C1 segment of cervical spinal cord (tissue), 14 donors: ENCODE measurements at places on chromosomes 5 and 9.

DNA sequence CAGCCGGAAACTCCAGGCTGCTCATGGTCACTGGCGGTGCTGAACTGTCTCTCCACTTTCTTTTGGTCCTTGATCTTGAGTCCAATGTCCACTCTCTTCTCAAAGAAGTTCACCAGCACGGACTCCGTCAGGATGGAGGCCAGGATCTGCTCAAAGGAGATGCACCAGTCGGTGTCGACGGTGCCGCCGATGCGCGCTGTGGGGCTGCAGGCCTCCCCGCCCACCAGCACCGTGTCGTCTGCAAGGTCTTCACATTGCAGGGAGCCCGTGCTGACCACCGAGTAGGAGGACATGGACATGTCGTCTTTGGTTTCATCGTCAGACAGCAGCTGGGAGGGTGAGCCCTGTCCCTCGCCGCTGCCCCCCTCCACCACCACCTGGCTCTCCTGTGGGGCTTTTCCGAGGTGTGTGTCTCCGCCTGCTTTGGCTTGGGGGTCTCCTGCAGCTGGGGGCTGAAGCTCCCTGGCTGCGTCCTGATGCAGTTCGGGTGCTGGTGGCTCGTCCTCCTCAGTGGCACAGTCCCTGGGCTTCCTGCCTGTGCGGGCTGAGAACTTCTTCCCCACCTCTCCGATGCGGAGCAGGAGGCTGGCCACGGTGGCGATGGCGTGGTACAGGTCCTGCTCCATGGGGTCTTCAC lies 5.0 kb upstream of the MRNIP start:
- DNase-seq, result no peak

GRCh38 chr5:79318935-79319614 lies 83.1 kb downstream of the JMY start:
- no peak for DNase-seq

DNA sequence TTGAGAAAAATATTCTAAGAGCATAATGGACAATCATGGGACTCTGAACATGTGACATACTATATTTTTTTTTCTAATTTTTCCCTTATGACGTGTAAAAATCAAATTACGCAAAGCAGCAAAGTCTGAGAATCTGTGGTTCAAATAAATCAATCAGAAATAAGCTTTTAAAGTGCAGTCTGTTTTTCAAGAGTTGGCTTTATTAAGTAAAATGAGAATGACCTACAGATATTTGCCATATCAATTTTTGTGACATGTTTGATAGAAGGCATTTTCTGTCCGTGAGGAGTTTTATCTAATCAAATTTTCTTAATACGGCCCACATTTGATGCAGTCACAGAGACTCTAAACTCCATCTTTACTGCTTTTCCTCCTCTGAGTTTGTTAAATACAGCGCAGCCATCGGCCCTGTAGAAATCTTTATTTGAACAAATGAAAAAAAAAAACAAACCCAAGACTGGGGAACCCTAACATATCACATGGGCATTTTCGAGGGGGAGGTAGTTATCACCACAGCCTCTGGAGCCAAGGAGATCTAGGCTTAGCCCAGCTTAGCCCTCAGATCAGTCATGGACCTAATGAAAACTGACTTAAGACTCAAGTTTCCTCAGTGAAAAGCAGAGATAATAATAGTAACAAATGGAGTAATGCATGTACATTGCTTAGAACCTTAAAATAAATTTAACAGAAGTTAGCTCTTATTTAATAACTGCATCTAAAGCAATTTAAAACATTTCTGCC lies 263.6 kb upstream of the C9orf72 start:
- DNase-seq, result no peak

DNA sequence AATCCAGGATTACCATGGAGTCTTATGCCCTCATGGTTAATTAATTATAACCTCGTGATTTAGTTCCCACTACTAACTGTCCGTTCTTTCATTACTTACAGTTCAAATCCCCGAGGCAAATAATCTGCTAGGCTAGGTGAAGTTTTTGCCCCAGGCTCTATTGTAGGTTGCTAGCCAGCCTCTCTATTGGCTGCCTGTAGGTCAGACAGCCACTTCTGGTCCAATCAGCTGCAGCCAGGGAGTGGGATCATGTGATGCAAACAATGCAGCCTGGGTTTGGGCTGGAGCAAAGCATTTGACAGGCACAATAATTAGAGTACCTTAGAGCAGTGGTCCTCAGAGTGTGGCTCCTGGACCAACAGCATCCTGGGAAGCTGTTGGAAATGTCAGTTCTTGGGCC lies 17.7 kb downstream of the TMEM252 start:
- DNase-seq, result no peak

DNA sequence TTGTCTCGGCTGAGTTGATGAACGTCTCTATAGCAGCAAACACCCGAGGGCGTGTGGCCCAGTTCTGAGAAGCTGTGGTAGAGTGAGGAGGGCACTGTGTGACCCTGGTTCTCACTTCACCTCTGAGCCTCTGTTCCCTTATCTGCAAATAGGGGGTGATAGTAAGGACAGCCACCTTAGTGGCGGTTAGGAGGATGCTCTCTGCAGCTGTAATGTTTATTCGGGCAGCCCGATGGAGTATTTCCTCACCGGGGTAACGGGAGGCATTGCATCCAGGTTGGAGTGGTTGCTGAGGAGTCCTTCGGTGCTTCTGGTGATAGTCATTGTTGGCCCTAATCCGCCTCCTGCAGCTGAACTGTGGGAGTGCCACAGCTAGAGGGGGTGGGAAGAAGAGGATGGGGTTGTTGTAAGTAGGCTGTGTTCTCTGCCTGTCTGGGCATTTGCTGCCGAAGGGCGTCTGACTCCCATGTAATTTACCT lies 13.9 kb downstream of the PRRC2B start:
- peak; percentile 48 for DNase-seq

GRCh38 chr9:132545578-132545977 lies 36.8 kb upstream of the BARHL1 start:
- DNase-seq, result no peak

DNA sequence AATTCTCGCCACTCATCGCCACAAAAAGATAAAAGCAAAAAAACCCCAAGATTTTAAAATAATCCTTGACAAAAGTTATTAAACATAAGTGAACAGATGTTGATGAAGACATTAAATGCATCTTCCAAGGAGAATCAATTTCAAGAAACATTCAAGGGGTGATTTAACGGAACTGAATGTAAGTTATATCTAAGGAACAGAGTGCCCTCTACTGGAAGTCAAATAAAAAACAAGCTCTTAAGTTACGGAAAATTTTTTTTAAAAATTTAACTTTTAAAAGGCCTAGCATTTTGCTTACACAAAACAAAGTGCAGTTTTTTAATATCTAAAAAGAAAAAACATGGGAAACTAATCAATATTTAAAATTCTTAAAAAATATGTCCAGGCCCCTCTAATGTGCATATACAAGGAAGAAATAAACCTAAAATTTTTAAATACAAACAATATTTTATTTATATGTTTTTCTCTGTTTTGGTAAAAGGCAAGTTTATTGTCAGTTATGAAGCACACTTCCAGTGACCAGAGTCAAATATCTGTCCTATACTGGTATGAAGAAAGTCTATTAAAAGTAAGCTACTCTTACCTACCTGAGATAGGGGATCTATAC lies 28.0 kb downstream of the TEX10 start:
- DNase-seq, result no peak

GRCh38 chr9:89917861-89918260 lies 313.0 kb downstream of the GADD45G start:
- no peak for DNase-seq

DNA sequence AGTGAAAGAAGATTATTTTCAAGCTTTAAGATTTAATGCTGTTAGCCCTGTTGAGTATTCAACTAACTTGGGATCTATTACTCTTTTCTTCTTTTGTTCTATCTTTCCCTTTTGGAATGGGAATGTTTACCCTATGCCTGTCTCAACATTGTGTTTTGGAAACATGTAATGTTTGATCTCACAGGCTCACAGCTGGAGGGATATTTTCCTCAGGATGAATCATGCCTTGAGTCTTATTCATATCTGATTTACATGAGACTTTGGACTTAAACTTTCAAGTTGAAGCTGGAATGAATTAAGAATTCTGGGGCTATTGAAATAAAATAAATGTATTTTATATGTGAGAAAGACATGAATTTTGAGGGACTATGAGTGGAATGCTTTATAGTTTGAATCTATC lies 607.8 kb upstream of the PTGER4 start:
- no peak for DNase-seq

DNA sequence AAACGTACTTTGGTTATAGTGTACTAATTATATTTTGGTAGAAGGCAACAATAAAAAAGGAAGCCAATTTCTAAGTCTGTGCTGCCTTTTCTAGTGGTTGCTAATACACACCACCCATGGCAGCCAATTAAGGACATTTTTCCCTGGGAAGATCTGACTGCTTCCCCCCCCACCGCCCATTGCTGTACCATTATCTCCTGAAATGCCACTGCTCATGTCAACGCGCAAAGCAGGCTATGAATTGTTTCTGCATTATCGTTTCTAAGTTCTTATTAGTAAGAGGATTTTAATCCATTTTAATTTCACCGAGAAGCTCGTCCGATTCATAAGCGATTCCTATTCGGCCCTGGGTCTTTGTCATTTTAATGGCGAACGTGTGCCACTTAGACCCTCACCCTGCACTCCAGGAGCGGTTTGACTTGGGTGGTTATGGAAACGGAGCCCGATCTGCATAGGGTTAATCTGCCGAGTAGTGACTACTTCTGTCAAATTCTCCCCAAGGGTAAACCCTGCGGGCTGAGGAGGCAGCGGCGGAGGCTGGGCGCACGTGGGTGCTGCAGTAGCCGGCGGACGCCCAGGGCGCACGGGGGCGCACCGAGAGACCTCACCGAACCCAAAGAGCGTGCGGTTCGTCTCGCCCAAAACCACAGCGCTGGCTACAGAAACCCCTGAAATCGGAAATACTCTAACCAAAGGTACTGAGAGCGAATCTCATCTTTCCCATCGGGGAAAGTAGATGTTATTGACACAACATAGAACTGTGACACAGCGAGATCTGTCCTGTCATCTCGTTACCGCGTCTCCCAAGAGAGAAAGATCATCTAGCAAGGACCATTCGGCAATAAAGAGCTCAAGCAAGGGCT lies 55.8 kb upstream of the SHC3 start:
- no peak for DNase-seq

- no peak for DNase-seq
Observed at GRCh38 chr9:85302938-85303756, 438.6 kb downstream of the AGTPBP1 start.

- no peak for DNase-seq
Observed at GRCh38 chr9:114090798-114091197, 8.3 kb downstream of the KIF12 start.

- no peak for DNase-seq
Observed at GRCh38 chr9:133323211-133323610, 12.8 kb downstream of the SURF6 start.

GRCh38 chr5:64518793-64519192 lies 13.0 kb downstream of the RGS7BP start:
- DNase-seq, result no peak

DNA sequence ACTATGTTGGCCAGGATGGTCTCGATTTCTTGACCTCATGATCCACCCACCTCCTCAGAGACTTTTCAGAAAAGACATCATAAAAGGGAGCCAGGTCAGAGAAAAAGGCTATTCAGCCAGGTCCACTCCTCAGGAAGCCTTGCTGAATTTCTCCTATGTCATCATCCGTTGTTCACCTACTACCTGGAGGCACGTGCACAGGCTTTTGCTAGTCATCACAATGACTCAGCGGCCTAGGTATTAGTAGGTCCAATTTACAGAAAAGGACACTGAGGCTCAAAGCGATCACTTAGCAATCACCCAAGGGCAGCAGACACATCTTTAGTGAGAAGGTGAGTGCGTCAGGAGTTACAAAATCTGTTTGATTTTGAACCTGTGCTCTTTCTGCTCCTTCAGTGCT lies 72.3 kb upstream of the RAD23B start:
- no peak for DNase-seq

DNA sequence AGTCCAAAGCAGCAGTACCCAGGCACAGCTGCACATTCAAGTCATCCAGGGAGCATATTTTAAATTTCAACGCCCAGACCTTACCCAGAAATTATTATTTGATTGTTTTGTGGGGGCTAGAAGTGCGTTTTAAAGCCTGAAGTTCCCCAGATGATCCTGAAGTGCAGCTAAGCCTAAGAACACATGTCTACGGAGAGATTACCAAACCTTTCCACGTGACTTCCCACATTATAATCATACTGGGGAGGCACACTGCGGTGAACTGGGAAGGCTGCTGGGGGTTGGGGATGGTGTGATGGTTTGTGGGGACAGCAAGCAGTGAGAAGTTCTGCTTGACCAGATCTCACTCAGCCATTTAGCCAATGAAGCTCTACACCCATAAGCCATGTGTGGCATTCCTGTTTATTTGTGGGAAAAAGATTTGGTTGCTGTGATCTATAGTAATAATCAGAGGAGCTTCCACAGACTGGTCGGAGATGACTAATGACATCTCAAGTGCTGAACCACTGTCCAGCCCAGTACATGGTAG lies 93.4 kb upstream of the CDH6 start:
- no peak for DNase-seq

- no peak for DNase-seq
Observed at GRCh38 chr5:139687656-139688055, 39.5 kb downstream of the CXXC5 start.

DNA sequence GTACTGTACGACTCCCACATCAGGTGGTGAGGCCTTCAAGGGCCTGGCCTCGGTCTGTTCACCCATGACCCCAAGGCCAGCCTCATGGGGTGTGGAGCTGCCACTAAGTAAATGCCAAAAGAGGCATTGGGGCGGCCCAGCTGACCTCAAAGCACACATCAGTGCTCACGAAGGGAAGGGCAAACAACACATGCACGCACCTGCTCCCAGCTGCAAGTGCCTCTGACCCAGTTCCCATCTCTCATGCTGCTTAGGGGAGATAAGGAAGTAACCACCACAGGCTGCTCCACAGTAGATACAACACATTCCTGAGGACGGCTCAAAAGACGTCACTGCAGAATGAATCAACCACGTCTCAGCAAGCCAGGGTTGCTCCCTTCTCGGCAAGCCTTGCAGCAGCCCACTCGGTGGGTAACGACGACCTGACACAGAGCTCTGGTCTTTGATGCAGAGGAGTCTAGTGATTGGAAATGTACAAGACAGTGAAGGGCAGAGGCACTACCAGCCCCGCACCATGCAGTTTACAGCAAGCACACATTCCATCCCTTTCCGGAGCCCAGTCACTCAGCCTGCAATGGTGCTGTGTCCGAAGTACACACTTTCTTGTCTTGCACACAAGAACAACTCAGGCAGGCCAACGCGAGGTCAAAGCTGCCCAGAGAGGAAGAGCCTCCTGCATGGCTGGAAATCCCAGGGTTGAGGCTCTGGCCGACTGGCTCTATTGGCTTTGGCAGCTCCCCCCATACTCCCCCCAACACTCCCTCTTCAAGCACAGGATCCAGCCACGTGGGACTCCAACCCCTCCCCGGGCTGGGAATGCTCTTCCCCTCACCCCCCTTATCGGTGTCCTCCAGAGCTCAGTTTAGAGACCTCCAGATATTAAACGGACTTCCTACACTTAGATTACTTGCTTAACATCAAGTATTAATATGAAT lies 31.8 kb downstream of the FABP6 start:
- no peak for DNase-seq
